Naive thymus-derived CD8-positive, alpha-beta T cell (primary cell): ENCODE measurements at places on chromosomes 16 and 17. TPM values are rescaled to one million over a fixed set of nuclear protein-coding genes. Genes with fewer than 3 reads are reported as not detected.

The SLC25A39 gene
- 133 TPM for polyA plus RNA-seq

The TP53TG3 gene
- not detected for polyA plus RNA-seq

The TBC1D3H gene
- not detected for polyA plus RNA-seq

The SLC35G6 gene
- not detected for polyA plus RNA-seq

The SRCIN1 gene
- polyA plus RNA-seq: not detected

The EVI2A gene
- 44.3 TPM for polyA plus RNA-seq

The METTL9 gene
- 156 TPM for polyA plus RNA-seq

The CFAP97D1 gene
- polyA plus RNA-seq: not detected

The WSCD1 gene
- not detected for polyA plus RNA-seq

The KCNH6 gene
- not detected for polyA plus RNA-seq

The SLC16A6 gene
- 2.6 TPM for polyA plus RNA-seq

The CDR2L gene
- not detected for polyA plus RNA-seq

The FBXL20 gene
- polyA plus RNA-seq: 2.6 TPM

The PRAC1 gene
- polyA plus RNA-seq: not detected

The ITGA3 gene
- polyA plus RNA-seq: 1.5 TPM

The SPG7 gene
- 58.2 TPM for polyA plus RNA-seq

The NECAB2 gene
- polyA plus RNA-seq: not detected

The TSPAN10 gene
- 1.6 TPM for polyA plus RNA-seq

The KIF2B gene
- polyA plus RNA-seq: not detected

The RCVRN gene
- not detected for polyA plus RNA-seq

The GPR139 gene
- polyA plus RNA-seq: not detected

The CES4A gene
- polyA plus RNA-seq: 0.83 TPM
